ENCODE measurements at places on chromosomes 13 and 19.

- DNase-seq = peak; percentile 11
Measured at GRCh38 chr13:44810061-44810840, 179.0 kb downstream of the NUFIP1 start.

DNA sequence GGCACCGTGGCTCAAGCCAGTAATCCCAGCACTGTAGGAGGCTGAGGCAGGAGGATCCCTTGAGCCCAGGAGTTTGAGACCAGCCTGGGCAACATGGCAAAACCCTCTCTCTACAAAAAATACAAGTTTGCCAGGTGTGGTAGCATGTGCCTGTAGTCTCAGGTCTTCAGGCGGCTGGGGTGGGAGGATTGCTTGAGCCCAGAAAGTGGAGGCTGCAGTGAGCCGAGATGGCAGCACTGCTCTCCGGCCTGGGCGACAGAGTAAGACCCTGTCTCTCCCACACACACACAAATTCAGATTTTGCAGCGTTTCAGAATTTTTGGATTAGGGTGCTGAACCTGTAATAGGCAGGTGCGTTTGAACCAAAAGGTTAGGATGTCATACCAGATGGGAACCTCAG lies 2.2 kb downstream of the RPS11 start:
- DNase-seq = no peak

- DNase-seq = peak; percentile 86
Measured at GRCh38 chr13:94327318-94327717, 152.2 kb downstream of the DCT start.

GRCh38 chr19:44635581-44636438 lies 7.9 kb upstream of the PVR start:
- DNase-seq = no peak

DNA sequence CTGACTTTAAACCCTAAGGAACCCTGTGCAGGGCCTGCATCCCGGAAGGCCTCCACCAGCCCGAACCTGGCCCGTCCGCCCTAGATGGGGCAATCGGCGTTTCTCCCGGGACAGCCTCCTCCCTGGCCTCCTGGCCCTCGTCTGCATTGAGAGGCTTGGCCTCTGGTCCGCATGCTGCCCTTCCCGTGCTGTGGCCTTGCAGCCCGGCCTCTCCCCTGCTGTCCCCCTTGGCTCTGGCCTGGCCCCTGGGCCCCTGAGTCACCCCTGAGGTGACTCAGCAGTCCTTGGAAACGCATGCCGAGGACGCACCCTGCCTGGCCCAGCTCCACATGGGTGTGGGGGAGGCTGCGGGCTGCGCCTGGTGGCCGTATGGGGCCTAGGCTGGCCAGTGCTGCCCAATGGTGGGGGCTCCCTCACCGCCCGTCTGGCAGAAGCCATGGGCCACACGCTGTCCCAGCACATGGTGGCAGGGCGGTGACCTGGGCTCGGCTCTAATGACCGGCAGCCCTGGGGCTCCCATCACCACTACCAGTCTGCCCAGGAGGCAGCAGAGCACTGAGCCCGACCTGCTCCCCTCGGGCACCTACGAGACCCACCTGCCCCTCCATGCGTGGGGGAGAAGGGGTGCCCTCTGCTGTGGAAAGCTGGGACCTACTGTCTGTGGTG lies 25.7 kb downstream of the SH3GL1 start:
- no peak for DNase-seq

GRCh38 chr13:59755632-59756290 lies 408.0 kb downstream of the DIAPH3 start:
- peak; percentile 22 for DNase-seq

GRCh38 chr19:45470762-45471081 lies 2.9 kb downstream of the FOSB start:
- DNase-seq = no peak

GRCh38 chr19:17289489-17289888 lies 7.8 kb downstream of the ANKLE1 start:
- peak; percentile 91 for DNase-seq

DNA sequence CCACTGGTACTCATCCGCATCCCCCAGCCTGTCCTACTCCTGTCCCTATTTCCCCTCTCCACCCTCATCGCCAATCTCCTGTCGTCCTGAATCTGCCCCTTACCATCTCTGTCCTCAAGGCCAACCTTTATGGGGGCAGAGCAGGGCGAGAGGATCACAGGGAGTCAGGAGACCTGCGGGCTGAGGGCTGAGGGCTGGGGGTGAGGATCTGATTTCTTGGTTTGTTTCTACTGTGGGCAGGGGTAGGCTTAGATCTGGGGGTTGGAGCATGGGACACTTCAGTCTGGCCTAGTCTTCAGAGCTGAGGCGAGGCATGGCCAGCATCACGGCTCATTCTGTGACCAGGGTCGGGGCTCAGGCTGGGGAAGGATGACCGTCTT lies 16.5 kb upstream of the ERCC1 start:
- DNase-seq = no peak

GRCh38 chr13:46656786-46657185 lies 103.8 kb downstream of the LRCH1 start:
- peak; percentile 54 for DNase-seq

DNA sequence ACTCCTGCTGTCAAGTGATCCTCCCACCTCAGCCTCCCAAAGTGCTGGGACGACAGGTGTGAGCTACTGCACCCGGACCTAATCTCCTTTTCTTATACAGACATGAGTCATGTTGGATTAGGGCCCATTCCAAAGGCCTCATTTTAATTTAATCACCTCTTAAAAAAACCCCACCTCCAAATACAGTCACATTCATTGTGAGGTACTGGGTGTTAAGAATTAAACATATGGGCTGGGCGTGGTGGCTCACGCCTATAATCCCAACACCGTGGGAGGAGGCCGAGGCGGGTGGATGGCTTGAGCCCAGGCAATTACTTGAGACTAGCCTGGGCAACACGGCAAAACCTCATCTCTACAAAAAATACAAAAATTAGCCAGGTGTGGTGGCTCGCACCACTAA lies 46.6 kb downstream of the PIN1 start:
- DNase-seq = no peak

DNA sequence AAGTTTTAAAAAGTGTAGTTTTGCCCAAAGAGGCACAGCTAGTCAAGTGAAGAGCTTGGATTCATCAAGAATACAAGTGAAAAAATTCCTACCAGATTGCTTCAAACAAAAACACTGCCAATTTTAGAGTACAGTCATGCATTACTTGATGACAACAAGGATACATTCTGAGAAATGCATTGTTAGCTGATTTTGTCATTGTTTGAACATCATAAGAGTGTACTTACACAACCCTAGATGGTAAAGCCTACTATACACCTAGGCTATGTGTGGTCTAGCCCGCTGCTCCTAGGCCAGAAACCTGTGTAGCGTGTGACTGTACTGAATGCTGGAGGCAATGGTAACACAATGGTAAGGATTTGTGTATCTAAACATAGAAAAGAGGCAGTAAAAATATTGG lies 41.1 kb downstream of the TMTC4 start:
- DNase-seq = no peak

- DNase-seq = no peak
Measured at GRCh38 chr19:15576526-15577156, 38.4 kb upstream of the CYP4F8 start.

GRCh38 chr19:30799865-30800755 lies 427.9 kb downstream of the ZNF536 start:
- no peak for DNase-seq

DNA sequence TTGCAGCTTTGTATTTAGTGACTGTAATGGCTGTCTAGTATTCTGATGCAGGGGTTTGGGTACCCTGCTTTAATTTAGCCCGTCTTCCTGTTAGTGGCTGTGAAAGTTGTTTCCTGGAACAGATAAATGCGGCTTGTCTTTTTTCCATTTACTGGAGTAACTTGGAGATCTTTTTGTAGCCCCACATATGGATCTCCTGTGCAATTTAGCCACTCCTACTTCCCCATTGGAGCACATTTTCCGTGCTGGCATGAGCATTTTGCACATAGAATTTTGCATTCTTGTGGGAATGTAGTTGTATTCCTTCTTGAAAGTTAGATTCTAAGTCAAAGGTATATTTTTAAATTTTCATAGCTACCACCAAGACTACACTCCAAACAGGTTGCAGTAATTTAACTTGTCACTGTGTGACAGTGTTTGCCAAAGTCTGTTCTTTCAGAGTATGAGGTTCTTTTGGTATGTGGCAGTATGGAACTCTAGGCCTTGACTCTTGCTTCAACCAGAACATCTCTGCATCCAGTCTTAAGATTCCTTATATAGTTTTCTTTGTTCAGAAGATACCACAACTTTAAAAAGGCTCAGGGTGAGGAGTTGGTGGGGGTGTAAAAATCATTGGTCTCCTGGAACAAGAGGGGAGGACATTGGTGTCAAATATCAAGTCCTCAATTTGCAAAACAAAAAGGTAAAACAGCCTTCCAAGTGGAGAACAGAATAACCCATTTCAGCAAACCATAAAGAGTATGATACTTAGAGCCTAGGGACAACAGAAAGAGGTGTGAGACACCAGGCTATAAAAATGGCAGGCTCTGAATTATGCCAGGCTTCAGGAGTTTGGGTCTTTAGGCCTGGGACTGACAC lies 21.1 kb upstream of the CCDC97 start:
- no peak for DNase-seq

DNA sequence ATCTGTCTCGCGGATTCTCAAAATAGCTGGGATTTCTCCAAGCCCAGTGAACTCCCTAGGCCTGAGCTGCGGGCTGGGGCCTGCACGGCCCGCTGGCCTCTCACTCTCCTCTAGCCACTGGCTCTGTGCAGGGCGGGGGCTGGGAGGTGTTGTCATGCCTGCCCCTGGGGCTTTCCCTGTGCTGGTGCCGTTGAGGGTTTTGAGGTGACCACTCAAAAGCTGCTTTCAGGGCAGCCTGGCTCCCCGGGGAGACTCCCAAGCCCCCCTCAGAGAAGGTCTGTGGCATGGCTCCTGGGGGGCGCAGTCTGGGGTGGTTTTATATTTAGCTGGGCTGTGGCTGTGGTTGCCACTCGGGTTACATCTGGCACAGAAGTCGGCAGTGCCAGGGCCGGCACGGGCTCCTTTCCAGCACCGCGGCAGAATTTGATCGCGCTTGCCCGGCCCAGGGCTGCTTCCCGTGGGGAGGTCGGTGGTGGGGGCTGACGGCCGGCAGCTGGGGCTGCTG lies 10.0 kb downstream of the NDUFB7 start:
- peak; percentile 61 for DNase-seq

GRCh38 chr19:45863840-45864628 lies at the start of gene FOXA3:
Gene FOXA3 (plus strand): TSS chr19:45864326. CDS start chr19:45864457, 131 bp downstream.
- DNase-seq = peak; percentile 69

GRCh38 chr13:90307136-90307535 lies 1040.4 kb upstream of the MIR17HG start:
- DNase-seq = no peak

GRCh38 chr19:7932276-7932929 lies 6.5 kb upstream of the CTXN1 start:
- DNase-seq = no peak

DNA sequence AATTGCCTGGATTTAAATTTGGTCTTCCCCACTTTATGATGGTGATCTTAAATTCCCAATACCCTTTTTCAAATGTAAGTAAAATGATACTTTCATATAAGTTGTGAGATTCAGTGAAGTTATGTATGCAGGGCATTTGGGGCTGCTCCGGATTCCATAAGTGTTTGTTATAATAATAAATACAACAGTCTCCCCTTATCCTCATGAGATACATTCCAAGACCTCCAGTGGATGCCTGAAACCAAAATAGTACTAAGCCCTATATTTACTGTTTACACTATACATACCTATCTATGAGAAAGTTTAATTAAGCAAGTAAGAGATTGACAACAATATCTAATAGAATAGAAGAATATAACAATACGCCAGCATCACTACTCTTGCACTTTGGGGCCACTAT lies 2237.8 kb downstream of the PCDH9 start:
- DNase-seq = no peak

DNA sequence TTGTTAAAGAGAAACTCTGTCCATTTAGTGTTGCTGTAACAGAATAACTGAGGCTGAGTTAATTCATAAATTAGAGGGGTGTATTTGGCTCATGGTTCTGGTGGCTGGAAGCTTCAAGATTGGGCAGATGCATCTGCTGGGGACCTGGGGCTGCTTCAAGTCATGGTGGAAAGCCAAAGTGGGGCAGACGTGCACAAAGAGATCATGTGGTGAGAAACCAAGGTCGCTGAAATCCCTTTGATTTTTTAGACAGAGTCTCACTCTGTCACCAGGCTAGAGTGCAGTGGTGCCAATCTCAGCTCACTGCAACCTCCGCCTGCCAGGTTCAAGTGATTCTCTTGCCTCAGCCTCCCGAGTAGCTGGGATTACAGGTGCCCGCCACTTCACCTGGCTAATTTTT lies 46.0 kb downstream of the RCBTB2 start:
- DNase-seq = no peak

DNA sequence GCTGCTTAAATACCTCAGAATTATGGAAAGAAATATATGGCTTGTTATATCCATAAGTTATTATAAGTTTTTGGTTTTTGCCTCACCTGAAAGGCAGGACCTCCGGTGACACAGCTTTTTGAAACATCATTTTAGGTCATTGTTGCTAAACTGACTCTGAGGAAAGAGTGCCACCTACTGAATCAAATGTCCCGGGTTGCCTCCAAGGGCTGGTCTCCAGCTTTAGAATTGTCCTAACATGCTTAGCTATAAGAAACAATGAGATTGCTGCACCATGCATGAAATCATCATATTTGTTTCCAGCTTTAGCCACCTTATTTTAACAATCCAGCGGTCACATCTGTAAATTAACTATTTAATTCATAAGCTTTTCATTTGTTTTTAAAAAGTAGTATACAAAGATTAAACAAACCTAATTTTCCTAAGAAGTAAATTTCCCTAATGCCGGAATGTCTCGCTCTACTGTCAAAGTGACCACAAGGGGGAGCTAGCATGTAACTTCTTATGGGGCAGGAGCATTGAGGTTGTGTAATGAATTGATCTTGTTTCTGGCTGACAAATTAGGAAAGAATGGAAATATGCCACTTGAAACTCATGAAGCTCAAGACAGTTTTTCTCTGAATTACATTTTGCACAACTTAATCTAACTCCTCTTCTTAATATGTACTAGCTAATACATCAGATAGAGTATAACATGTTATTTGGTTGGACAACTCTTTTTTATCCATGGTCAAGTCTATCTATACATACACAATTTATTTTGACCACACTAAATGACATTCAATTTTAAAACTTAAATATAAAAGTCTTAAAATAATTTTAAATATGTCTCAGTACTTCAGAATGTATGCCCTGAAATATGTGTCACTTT lies 6.7 kb upstream of the PCDH17 start:
- DNase-seq = peak; percentile 47

GRCh38 chr19:57351867-57352266 lies 796 bp downstream of the ZNF304 start:
- DNase-seq = no peak

All from GM12865 (cell line).